Epithelial cell of esophagus (primary cell): ENCODE measurements at places on chromosomes 4 and X.
A peak's percentile ranks its signal among the peaks of the same experiment; 100 is the strongest.

DNA sequence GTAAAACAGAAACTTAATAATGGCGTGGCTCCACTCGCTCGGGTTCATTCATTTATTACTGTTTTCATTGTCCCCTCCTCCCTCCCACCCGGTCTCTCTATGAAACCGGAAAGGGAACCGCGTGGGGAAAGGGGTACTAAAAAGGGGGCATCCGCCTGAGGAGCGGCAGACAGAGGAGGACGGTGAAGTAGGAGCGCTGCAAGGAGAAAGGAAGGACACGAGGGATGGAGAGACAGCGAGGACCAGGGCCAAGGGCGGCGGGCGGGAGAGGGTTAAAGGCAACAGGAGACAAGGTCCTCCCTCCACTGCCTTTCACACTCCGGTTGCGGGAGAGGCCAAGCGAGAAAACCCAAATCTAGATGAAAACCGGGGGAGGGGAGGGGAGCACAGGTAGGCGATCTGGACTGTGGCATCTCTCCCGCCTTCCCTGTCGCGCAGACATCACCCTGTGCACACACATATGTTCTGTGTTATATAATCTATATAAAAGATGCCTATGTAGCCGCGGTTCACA lies 829 bp downstream of the ELOVL6 start:
- peak; percentile 30 for DNase-seq

- no peak for DNase-seq
Measured at GRCh38 chr4:140996766-140997165, 136.5 kb downstream of the RNF150 start.

DNA sequence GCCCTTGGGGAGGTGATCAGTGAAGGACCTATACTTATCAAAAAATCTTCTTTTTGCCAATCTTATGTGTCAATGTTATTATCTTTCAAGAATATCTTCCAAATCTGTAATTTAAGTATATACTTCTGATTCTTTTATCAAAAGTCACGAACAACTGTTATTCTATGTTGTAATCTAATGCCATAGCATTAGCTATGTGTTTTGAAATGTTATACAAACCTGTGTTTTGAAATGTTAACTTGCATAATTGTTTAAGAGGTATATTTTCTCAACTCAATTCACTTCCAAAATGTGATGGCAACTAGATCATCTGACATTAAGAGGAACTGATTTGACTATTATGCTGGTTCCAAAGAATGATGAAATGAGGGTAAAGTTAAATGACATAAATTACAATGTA lies 113.5 kb downstream of the NDST4 start:
- DNase-seq, result no peak

- peak; percentile 9 for DNase-seq
Measured at GRCh38 chrX:111779582-111779981, 96.4 kb upstream of the TRPC5OS start.

DNA sequence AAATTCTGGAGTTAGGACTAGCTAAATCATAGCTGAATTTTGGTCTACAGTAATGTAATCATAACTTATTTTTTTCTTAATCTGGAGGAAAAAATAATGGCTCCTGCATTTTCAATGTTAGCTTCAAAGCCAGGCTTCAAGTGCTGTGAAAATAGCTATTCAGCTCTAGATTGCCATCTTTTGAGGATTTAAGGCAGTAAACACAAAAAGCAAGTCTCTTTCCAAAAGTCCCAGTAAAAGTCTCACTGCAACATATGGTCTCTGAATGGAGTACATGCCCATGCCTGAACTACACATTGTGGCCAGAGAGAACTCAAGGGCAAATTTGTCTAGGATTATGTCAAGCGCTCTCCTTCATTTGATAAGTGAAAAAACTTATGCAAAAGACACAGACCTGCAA lies 720.9 kb downstream of the FSTL5 start:
- no peak for DNase-seq

DNA sequence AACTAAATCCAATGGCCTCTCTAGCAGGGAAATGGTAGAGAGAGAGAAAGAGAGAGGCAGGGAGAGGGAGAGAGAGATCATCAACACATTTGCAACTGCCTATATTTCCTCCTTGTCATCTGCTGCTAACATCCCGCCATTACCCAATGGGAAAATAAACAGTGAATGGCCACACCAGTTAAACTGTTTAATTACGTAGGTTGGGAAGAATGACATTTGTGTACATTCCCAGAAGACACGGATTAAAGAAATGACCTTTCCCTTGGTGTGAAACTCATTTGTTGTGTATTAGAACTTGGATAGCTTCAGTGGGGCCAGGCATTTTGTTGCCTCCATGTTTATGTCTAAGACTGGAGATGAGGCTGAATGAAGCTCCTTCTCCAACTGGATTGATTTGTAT lies 95.8 kb upstream of the GPC4 start:
- DNase-seq, result no peak

DNA sequence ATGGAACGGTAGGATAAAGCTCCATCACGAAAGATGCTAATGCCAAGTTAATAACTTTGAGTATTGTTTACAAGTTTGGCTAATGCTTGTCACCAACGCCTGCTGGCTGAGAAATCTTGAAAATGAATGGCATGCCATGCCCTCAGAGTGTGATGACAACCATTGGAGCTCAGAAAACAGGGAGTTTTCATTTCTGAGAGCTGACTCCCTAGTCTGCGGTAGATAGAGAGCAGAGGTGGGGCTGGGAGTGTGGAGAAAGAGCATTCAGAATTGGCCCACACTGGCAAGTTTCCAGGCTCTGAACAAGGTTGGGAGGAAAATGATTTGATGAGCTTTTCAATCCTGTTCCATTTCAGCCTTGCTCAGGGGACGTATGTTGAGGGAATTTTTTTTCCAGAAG lies 183.9 kb downstream of the CPEB2 start:
- DNase-seq, result peak; percentile 24

- DNase-seq, result peak; percentile 59
Measured at GRCh38 chrX:10631416-10632145, 11.2 kb upstream of the MID1 start.

DNA sequence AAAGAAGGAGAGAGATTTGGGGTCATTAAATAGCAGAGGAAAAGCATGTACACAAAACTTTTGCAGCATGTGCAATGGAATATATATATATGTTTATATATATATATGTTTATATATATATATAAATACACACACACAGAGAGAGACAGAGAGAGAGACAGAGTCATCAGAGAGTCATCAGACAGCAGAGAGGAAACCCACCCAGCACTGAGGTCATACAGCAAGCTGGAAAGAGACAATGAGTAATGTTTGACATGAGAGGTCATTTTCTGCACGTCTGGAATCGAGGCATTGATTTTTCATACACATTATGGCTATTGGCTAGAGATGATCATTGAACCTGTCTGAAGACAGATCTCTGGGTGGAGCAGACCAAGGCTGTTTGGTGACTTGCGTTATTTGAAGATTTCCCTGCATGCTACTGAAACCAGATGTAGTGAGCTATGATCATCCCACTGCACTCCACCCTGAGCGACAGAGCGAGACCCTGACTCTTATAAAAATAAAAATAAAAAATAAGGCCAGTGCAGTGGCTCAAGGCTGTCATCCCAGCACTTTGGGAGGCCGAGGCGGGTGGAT lies 48.8 kb upstream of the SHOX start:
- DNase-seq, result no peak

- DNase-seq, result no peak
Measured at GRCh38 chr4:140099983-140100382, 54.0 kb downstream of the MAML3 start.

GRCh38 chrX:44432641-44433040 lies 89.2 kb upstream of the EFHC2 start:
- peak; percentile 71 for DNase-seq

- DNase-seq, result peak; percentile 49
Measured at GRCh38 chr4:74547042-74547441, 102.1 kb downstream of the AREG start.

DNA sequence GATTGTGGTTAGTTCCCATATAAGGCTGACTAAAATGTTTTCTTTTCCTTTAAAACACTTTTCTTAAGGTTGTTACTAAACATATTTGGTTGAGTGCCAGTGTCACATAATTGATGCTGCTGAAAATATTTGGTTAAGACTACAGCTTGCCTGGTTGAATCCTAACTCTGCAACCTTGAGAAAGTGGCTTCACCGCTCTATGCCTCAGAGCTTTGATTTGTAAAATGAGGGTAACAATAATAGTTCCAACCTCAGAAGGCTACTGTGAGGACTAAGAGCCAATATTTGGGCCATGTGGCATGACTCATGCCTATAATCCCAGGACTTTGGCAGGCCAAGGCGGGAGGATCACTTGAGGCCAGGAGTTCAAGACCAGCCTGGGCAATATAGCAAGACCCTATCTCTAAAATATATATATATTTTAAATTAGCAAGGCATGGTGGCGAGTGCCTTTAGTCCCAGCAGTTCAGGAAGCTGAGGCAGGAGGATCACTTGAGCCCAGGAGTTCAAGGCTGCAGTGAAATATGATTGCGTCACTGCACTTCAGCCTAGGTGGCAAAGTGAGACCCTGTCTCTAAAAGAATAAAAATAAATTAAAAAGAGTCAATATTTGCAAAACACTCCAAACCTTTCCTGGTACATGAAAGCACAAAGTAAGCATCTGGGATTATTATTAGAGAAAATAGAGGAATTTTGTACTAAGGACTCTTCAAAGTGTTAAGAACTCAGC lies 7.1 kb upstream of the NEIL3 start:
- no peak for DNase-seq

DNA sequence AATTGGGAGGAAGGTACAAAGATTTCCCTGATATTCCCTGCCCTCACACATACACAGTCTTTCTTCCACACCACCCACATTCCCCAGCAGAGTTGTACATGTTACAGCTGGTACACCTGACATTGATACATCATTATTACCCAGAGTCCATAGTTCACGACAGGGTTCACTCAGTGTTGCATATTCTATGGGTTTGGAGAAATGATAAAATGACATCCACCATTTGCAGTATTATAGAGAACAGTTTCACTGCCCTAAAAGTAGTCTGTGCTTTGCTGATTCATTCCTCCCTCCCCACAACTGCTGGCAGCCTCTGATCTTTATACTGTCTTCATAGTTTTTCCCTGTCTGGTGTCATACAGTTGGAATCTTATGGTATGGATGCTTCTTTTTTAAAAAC lies 15.0 kb downstream of the AGA start:
- peak; percentile 5 for DNase-seq

DNA sequence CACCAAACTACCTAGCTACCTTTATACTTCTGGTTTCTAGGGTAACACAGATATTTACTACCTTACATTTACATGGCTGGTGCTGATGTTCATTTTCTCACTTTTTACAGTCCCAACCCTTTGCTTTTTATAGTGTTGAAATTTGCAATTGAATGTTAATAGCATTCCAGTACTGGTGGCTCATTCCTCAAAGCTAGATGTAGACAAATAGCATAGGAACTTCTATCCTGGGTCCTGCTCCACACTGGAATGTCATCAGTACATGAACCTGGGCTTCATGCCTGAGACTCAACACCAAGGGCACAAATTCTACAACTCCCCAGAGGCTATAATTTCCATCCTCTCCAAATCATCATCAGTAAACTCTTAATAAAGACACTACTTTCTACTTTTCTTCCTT lies 10.3 kb upstream of the TRMT2B start:
- DNase-seq, result no peak

DNA sequence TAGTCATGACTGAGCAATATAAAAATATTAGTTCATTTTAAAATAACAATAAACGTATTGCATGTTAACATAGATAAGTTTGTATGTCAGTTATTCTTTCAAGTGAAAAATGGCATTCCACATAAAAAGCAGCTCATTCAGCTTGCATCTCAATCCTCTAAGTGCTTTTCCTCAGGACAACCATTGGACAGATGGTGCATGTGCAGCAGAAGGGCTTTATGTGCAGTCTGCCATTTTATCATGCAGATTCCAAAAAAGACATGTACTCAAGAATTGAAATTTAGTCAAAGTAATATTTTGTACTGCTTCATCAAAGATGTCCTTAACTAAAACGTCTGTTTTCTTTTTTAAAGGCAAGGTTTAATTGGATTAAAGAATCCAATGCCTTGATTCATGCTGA lies 93.4 kb downstream of the RS1 start:
- DNase-seq, result no peak

DNA sequence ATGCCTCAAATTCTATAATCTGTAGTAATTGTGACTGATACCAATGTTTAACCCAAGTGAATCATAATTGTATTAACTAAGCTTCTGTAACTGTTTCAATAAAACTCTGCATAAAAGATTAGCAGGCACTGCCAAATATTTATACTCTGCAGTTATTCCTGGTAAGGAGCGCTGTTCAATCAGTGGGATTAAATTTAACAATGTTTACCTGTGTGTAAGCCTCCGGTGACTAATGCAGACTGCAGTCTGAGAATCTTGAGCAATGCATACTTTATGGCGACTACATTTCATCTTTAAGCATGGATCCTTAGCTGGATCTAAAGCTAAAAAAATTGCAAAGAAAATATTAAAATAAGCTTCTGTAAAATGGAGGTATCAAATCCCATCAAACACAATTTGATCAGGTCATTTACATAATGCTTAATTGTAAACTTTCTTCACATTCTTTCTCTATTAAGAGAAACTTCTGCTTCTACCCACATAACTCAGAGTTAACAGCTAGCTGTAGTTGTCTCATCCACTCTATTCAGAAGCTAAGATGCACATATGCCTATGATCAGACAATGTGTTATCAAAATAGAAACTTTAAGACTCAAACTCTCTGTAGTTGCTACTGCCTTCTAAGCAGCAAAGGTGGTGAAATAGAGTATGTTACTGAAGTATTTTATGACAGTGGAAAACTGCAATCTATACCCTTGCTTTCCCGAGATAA lies 234.0 kb downstream of the SPOCK3 start:
- peak; percentile 90 for DNase-seq

DNA sequence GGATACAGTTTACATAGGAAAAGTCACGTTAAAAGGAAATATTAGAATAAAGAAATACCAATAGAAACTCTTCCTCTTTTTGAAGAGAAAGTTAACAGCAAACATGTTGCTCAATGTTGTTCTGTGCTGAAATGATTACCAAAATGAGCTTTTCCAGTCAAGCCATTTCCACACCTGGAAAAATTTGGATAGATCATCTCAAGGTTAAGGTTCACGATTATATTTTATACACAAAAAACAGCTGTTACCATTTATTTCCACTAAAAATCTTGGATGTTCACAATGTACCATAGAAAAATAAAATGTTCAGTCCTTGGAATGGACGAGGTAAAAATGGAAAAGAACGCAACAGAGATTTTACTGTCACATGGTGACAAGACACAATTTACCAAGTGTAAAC lies 218.7 kb downstream of the SCFD2 start:
- DNase-seq, result no peak

GRCh38 chr4:19774690-19775256 lies 476.9 kb upstream of the SLIT2 start:
- no peak for DNase-seq

DNA sequence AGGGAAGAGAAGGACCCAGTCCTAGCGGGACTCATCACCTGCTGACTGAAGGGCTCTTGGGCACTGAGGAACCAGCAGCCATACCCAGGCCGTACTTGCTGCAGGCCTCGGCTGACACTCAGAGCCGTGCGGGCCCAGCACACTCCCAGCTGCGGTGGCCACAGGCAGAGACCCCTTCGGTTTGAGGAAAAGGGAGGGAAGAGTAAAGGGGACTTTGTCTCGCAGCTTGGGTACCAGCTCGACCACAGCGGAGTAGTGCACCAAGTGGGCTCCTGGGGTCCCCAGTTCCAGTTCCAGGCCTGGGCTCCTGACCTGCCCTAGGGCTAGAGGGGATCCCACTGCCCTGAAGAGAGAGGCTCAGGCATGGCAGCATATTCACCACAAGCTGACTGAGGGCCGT lies 17.9 kb upstream of the OPN1LW start:
- DNase-seq, result no peak

GRCh38 chr4:76447393-76447851 lies 12.4 kb downstream of the SHROOM3 start:
- no peak for DNase-seq
